ENCODE measurements at places on chromosomes 6 and 20. TPM values are rescaled to one million over a fixed set of nuclear protein-coding genes. Genes with fewer than 3 reads are reported as not detected.
A peak's percentile ranks its signal among the peaks of the same experiment; 100 is the strongest.

OPRM1 gene
- total RNA-seq, result not detected

HCRTR2 gene
- total RNA-seq, result not detected

TRIM40 gene
- total RNA-seq, result not detected

DNA sequence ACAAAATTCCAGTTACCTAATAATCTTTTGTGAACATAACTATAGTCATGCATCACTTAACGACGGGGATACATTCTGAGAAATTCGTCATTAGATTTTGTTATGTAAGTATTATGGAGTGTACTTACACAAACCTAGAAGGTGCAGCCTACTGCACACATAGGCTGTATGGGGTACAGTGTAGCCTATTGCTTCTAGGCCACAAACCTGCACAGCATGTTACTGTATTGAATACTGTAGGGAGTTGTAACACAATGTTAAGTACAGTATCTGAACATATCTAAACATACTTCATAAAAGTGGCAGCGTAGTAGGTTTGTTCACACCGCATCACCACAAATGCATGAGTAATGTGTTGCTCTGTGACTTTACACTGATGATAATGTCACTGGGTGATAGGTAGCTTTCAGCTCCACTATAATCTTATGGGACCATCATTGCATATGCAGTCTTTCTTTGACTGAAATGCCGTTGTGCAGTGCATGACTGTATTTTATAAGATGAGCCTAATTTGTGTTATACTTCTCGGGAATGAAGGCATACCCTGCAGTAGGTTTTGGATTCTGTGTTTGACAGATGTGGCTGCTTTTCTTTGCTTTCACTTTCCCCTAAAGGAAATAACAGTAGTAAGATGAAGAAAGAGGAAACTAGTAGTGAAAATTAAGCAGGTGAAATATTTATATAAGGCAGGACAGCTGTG is 365.6 kb downstream of the FARS2 start:
- H3K4me3 ChIP-seq, result peak overlapping the region; percentile 38
- no peak for DNase-seq
- no peaks in the 10 kb centered on the region for H3K27me3 ChIP-seq
- H3K27ac ChIP-seq, result peak overlapping the region; percentile 52
- no peaks in the 10 kb centered on the region for H3K36me3 ChIP-seq
- peaks cover 26% of the 10 kb centered on the region for H3K4me1 ChIP-seq

DNA sequence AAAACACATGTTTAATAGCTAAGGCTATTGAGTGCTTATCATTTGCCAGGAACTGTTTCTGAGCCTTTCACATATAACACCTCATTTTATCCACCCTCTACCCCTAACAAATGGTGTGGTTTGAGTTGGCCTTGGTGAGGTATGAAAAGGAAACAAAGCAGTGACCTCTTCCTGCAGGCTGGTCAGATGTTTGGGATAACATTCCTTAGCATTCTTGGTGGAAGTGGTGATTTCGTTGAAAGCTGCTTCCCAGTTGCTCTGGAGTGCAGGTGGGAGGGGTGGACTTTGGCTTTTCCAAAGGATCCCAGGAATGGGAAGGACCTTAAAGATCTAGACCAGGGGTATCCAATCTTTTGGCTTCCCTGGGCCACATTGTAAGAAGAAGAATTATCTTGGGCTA is 41.3 kb downstream of the CARMIL1 start:
- H3K27me3 ChIP-seq, result no peaks in the 10 kb centered on the region
- no peaks in the 10 kb centered on the region for H3K36me3 ChIP-seq
- no peak overlapping the region for H3K27ac ChIP-seq
- no peak for DNase-seq

- no peaks in the 10 kb centered on the region for H3K4me1 ChIP-seq
- DNase-seq, result no peak
- peaks cover 66% of the 10 kb centered on the region for H3K36me3 ChIP-seq
- H3K27me3 ChIP-seq, result no peaks in the 10 kb centered on the region
Observed at GRCh38 chr6:53033764-53034163, 31.4 kb upstream of the FBXO9 start.

GRCh38 chr6:2958331-2958711 is 13.0 kb downstream of the SERPINB6 start:
- H3K4me1 ChIP-seq, result peaks cover 14% of the 10 kb centered on the region
- H3K4me3 ChIP-seq, result no peak overlapping the region
- DNase-seq, result peak; percentile 17
- H3K36me3 ChIP-seq, result no peaks in the 10 kb centered on the region
- no peaks in the 10 kb centered on the region for H3K27me3 ChIP-seq

BPIFA1 gene
- total RNA-seq, result not detected

CDSN gene
- not detected for total RNA-seq

CDK19 gene
- total RNA-seq, result 11.3 TPM

GRCh38 chr20:60589623-60590022 is 631.4 kb downstream of the CDH26 start:
- no peak for DNase-seq
- no peaks in the 10 kb centered on the region for H3K36me3 ChIP-seq
- H3K27ac ChIP-seq, result no peak overlapping the region
- no peaks in the 10 kb centered on the region for H3K27me3 ChIP-seq
- H3K4me1 ChIP-seq, result no peaks in the 10 kb centered on the region
- no peak overlapping the region for H3K4me3 ChIP-seq

- H3K27me3 ChIP-seq, result no peaks in the 10 kb centered on the region
- H3K27ac ChIP-seq, result no peak overlapping the region
- no peaks in the 10 kb centered on the region for H3K4me1 ChIP-seq
- no peaks in the 10 kb centered on the region for H3K36me3 ChIP-seq
Observed at GRCh38 chr6:78222226-78222625, 569.4 kb downstream of the MEI4 start.

- H3K4me1 ChIP-seq, result no peaks in the 10 kb centered on the region
- no peak overlapping the region for H3K27ac ChIP-seq
- no peaks in the 10 kb centered on the region for H3K27me3 ChIP-seq
- no peak for DNase-seq
- no peaks in the 10 kb centered on the region for H3K36me3 ChIP-seq
Observed at GRCh38 chr20:24134284-24134683, 145.7 kb upstream of the GGTLC1 start.

DNA sequence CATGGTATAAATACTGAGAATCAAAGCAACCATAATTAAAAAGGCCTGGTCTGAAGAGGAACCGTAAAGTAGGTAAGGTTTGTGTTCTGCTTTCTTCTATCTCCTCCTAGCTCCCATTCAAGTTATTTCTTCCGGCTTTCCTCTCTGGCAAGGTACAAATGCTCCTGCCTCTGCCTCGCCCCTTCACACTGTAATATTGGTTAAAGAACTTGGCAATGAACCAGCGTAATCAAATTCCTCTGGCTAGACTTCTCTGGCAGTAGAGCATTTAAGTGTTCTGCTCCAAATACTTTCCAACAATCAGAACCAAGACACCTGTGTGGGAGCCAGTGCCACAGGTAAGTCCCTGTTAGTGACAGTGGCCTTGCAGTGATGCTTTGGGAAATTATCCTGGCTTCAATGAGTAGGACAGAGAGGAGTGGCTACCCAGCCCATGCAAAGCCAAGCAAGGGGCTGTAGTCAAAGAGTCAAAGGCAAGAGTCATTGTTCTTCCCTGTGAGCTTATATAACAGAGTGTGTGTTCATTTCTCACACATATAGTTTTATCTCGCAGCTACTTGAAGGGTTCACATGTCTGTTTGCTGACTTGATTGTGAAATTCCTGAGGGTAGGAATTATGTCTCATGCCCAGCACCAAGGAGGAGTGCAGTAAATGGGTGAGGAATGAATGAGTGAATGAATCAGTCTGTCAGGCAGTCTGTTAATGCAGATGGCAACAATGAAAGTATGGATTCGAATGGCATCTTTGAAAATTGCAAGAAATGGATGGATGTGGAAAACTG is 329.3 kb downstream of the NRN1 start:
- H3K36me3 ChIP-seq, result no peaks in the 10 kb centered on the region
- H3K4me1 ChIP-seq, result no peaks in the 10 kb centered on the region
- H3K27me3 ChIP-seq, result no peaks in the 10 kb centered on the region

- no peaks in the 10 kb centered on the region for H3K36me3 ChIP-seq
- no peak overlapping the region for H3K4me3 ChIP-seq
- H3K27ac ChIP-seq, result no peak overlapping the region
- H3K4me1 ChIP-seq, result peaks cover 54% of the 10 kb centered on the region
- no peak for DNase-seq
- H3K27me3 ChIP-seq, result no peaks in the 10 kb centered on the region
Observed at GRCh38 chr6:36124881-36125280, 5.4 kb upstream of the MAPK13 start.

GRCh38 chr6:42715871-42716270 is 6.5 kb downstream of the PRPH2 start:
- no peak overlapping the region for H3K27ac ChIP-seq
- no peaks in the 10 kb centered on the region for H3K27me3 ChIP-seq
- no peaks in the 10 kb centered on the region for H3K4me1 ChIP-seq
- no peak for DNase-seq

SRSF3 gene
- total RNA-seq, result 495 TPM

GRCh38 chr6:119390247-119390793 is 40.8 kb upstream of the MAN1A1 start:
- H3K27me3 ChIP-seq, result no peaks in the 10 kb centered on the region
- no peak for DNase-seq
- no peaks in the 10 kb centered on the region for H3K36me3 ChIP-seq
- no peaks in the 10 kb centered on the region for H3K4me1 ChIP-seq

DNA sequence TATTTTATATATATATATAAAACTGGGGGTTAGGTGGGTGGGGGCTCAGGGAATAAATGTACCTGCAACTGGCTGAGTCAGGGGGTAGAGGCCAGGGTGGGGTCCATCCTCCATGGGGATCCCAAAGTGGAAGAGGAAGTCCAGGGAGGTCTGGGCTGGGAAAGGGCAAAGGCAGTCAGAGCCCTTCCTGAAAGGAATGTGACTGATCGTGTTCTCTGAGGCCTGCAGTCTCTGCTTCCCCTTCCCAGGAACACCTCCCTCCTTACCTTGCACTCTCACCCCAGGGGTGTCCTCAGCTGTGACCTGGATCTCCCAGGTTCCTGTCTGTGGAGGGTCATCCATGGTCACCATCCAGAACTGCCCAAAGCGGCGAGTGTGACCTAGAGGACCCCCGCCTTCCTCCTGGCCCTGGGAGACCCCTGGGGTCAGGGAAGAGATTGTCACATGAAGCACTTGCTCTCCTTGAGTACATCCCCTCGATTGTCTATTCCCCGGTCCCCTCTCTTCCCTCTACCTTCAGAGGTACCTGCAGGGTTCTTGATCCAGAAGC is 4.7 kb downstream of the SAPCD1 start:
- no peak overlapping the region for H3K27ac ChIP-seq
- peaks cover 11% of the 10 kb centered on the region for H3K4me1 ChIP-seq
- H3K36me3 ChIP-seq, result no peaks in the 10 kb centered on the region
- H3K4me3 ChIP-seq, result no peak overlapping the region
- no peaks in the 10 kb centered on the region for H3K27me3 ChIP-seq
- DNase-seq, result no peak

CFAP61 gene
- total RNA-seq, result not detected

- no peaks in the 10 kb centered on the region for H3K27me3 ChIP-seq
- no peaks in the 10 kb centered on the region for H3K36me3 ChIP-seq
- no peak overlapping the region for H3K4me3 ChIP-seq
- DNase-seq, result no peak
Observed at GRCh38 chr20:55417836-55418235, 587.5 kb downstream of the CBLN4 start.

DNA sequence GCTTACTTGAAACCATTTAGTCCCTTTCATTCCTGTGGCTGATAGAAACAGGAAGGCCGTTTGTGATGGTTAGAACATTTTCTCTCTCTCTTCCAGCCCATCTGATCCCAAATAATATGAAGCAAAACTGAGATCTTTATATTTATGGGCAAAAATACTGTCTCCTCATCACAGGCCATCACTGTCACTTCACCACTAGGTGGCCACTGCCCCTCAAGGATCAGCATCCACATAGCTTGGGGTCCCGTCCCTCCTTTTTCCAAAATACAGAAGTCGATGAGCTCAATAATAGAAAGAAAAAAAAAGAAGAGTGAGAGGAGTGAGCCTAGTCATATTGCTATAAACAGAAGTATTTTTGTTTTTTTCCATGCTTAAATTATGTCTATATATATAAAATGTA is 46.4 kb upstream of the LAMP5 start:
- H3K27me3 ChIP-seq, result no peaks in the 10 kb centered on the region
- DNase-seq, result no peak
- no peaks in the 10 kb centered on the region for H3K36me3 ChIP-seq
